GM19239 (cell line): ENCODE measurements at places on chromosomes 2 and 18.

GRCh38 chr18:40752316-40752715 lies 1202.7 kb upstream of the PIK3C3 start:
- DNase-seq = no peak

GRCh38 chr2:11011359-11011758 lies 99.6 kb downstream of the KCNF1 start:
- no peak for DNase-seq

DNA sequence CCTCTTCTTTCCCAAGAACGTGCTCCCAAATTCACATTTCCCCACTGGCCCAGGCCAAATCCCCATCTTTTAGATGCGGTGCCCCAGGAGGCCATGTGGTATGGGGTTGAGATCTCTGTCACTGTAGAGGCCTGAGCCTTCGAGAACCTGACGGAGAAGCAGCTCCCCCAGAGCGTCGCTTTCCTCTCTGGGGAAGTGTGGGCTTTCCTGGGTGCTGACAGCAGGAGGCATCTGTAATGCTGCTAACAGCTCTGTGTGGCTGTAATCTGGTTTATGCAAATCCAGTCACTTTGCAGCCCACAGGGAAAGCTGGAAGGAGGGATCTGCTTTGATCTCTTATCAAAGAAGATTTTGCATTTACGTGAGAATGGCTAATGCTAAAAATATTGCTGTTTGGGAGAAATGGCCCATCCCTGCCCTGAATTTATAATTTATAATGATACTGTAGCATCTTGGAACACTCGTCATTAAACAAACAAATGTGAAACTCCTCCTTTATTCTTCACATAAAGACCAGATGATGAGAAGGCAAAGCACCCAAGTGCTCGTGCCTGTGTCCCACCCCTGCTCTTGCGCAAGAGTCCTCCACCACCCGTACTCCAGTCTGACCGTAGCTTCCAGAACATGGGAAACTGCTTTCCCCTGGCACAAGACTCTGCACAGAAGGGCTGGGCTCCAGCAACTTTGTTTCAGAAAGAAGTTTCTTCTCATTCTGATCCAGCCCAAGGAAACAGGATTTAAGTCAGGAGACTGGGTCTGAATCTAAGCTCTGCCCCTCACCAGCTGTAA lies 109.9 kb upstream of the EPC2 start:
- DNase-seq = no peak

GRCh38 chr2:23940718-23941620 lies 706 bp downstream of the UBXN2A start:
- peak; percentile 64 for DNase-seq

DNA sequence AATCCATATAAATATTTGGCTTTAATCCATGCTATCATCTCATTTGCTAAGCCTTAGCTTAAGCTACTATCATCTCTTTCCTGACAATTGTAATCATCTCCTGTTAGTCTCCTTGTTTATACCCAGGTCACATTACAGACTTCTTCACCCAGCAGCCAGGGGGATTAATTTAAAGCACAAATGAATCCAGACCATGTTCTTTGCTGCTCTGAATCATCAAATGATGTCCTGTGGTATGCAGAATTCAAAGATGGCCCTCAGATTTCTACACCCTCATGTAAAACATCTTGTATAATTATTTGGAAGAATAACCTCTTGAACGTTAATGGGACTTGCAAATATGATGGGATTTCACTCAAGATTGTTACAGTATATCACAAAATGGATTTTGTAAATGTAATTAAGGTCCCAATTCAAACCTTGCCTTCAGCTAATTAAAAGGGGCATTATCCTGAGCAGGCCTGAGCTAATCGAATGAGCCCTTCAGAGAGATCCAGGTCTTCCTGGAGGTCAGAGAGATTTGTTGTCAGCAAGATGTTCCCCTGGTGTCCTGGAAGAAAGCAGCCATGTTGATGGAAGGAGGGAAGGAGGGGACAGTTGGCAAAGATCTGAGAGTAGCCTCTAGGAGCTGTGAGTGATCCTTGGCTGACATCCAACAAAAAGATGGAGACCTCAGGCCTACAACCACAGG lies 241.1 kb upstream of the MMADHC start:
- DNase-seq = no peak

DNA sequence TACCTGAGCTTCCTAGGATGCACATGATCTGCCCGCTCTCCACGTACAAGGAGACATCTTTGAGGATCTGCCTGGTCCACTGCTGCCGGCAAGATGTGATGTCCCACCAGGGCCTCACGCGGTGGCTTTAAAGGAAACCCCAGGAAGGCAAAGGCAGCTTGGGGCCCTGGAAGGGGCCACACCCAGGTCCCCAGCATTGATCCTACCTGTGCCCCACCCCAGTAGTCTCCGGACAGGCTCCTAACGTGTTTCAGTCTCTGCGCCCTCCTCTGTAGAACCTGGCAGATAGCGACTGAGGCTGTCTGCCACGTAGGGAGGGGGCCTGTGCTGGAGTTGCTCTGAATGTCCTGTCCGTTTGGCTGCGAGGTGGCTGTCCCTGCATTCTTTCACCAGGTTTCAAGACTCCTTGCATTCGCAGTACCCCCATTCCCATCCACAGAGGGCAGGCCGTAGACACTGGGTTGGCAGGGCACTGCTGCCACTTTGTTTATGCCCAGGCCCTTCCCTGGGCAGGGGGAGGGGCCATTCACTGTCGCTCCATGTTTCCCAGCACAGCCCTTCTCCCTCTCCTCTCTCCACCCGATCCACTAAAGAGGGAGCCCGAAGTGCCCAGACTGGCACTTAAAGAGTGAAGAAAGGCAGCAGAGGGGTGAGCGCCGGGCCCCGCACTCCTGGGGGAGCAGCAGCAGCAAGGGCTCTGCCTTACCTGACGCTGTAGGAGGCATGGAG lies 644 bp downstream of the ABCG5 start:
- DNase-seq = no peak

- DNase-seq = no peak
These were observed 474.5 kb downstream of the PTPRM start for GRCh38 chr18:8041526-8042111.

DNA sequence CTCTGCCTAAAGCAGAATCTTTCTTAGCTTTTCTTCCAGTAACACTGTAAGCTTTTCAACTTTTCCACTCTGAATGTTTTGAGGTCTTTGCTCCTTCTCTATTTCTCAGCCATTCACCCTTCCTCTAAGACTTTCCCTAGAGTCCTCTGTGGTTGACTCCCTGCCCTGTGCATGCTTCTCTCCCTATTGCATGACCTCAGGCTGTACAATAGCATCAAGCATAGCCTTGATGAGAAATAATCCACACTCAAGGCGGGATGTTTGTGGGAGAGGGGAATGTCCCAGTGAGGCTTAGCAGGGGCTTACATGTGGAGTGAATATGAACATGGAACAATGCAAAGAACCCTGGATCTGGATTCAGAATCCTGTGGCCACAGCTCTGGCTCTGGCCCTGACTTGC lies 48.4 kb upstream of the IGFBP5 start:
- DNase-seq = no peak
